Kidney epithelial cell (primary cell): ENCODE measurements at places on chromosomes 12 and 14.
A peak's percentile ranks its signal among the peaks of the same experiment; 100 is the strongest.

GRCh38 chr12:11946161-11946560 is 124.6 kb upstream of the BCL2L14 start:
- DNase-seq, result no peak

DNA sequence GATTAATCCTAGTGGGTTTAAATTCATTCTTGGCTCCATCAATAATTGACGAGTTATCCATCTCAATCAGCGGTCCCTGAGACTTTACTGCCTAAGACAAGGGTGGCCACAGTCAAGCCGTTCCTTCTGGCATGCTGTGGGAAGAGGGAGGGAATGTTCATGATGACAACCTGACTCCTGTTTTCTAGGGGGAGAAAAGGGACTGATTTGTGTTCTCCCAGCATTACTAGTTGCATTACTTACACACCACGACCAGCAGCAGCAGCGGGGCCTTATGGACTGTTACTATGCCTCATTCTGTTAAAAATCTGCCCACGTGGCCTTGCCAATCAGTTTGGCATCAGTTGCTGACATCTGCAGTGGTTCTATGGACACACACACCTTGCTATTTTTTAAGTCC is 29.9 kb downstream of the PLEKHG7 start:
- DNase-seq, result no peak

DNA sequence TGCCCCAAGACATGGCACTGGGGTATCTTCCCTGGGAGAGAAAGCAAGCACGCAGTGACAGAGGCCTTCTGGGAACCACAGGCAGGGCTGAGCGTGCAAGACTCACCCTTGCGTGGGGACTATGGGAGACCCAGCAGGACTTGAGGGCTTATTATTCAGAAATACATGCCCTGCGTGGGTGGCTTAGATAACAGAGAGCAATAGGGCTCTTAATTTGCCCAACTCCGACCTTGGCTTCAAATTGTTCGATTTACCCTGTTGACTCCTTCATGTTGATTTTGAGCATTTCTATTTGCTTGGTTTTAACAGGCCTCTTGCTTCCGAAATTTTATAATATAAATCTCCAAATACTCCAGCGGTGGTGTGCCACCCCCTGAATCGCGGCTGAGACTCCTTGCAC is 5.1 kb upstream of the SERPINA1 start:
- DNase-seq, result no peak

- no peak for DNase-seq
Observed at GRCh38 chr12:67757651-67758050, 109.1 kb downstream of the DYRK2 start.

GRCh38 chr12:100956311-100956852 is 161.8 kb downstream of the ANO4 start:
- DNase-seq, result no peak

GRCh38 chr14:43651896-43652295 is 855.2 kb downstream of the FSCB start:
- no peak for DNase-seq

GRCh38 chr12:83092129-83092528 is 405.4 kb downstream of the TMTC2 start:
- DNase-seq, result no peak

DNA sequence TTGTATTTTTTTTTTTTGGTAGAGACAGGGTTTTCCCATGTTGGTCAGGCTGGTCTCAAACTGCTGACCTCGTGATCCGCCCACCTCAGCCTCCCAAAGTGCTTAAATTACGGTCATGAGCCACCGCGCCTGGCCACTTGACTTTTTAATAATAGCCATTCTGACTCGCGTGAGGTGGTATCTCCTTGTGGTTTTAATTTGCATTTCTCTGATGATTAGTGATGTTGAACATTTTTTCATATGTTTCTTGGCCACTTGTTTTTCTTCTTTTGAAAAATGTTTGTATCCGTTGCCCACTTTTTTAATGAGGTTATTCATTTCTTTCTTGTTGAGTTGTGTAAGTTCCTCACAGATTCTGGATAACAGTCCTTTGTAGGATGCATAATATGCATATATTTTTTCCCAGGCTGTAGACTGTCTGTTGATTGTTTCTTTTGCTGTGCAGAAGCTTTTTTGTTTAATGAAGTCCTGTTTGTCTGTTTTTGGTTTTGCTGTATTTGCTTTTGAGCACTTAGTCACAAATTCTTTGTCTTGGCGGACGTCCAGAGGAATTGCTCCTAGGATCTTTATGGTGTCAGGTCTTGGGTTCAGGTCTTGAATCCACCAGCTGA is 10.3 kb upstream of the PGAM5 start:
- no peak for DNase-seq

- no peak for DNase-seq
Observed at GRCh38 chr14:47269756-47270492, 405.5 kb downstream of the MDGA2 start.

GRCh38 chr14:78135450-78135891 is 34.7 kb upstream of the NRXN3 start:
- DNase-seq, result peak; percentile 16

GRCh38 chr12:75872762-75873161 is 158.8 kb downstream of the PHLDA1 start:
- DNase-seq, result no peak

DNA sequence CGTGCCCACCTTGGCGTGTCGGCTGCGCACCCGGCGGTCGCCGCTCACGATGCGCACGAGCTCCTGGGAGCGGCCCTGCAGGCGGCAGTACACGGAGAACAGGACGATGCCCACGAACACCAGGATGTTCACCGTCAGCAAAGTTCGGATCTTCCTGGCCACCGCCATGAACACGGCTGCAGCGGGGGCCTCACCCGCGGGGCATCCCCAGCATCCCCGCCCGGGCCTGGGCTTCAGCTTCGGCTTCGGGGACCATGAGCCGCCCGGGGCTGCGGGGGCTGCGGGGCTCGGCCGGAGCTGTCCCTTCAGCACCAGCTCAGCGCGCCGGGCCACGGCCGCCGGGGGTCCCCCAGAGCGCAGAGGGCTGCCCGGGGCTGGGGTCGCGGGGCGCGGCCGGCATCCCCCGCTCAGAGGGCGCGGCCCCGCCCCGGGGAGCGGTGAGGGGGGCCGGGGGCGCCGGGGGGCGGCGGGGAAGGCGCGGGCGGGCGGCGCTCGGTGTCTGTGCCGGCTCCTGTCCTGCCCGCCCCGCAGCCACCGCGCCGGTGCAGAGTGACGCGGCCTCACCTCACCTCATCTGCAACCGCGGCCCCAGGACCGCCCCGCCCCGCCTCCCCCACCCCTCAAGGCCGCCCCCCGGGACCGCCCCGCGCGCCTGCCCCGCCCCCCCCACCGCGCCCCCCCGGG is at the start of gene GALNT9:
Gene GALNT9 (minus strand): TSS at position 554 of the 684 bp plus-strand sequence. CDS start 386 bp downstream, at position 168.
- DNase-seq, result no peak

GRCh38 chr12:92158796-92159439 is 13.3 kb upstream of the BTG1 start:
- DNase-seq, result no peak

DNA sequence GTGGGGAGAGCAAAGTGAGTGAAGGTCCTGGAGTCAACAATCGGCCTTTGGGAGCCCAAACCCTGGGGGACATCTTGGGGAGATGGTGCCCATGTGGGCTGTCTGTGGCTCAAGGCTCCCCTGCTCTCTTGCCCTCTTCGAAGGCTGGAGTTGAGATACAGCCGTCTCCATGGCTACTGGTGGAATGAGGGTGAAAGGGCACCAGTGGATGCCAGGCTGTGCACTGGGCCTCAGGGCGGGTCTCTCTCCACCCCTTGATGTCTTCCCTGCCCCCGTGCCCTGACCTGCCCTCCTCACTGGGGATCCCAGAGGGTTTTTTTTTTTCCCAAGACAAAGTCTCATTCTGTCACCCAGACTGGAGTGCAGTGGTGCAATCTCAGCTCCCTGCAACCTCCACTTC is 2.0 kb upstream of the ANKRD9 start:
- no peak for DNase-seq

DNA sequence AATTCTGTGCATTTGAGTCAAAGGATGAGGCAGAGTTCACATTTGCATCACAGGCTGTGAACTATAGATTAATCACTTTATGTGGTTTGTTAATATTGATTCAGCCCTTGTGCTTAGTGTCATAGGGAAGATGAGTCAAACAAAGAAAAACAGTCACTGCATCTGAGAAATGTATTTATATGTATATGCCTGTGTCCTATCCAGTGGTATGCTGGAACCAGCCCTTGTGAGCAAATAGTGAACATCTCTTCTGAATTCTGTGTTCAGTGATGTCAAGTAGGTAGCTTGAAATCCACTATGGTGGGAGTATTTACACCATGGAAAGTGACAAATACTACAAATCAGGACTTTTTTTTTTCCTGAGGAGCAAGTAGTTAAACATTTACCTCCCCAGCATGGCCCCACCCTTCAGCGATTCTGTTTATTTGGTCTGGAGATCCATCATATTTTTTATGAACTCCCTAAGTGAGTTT is 128.5 kb downstream of the HMGA2 start:
- DNase-seq, result no peak
